ENCODE measurements at places on chromosomes 11 and 22.

DNA sequence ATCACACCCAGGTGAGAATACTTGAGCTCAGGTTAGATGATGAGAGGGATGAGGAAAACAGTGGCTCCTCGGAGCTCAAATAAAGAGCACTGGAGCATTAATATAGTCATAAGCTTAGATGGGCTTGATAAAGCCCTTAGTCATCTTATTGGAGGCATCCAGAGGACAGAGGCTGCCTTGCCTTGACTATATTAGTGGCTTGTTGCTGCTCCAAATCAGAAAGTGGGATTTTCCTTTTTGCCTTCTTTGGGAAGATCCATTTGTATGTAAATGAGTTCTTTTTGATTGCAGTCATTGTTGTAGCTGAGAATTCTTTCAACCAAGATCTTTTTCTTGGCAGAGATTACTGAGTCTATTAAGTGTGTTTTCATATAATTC lies 18.9 kb downstream of the ADM start:
- no peak for DNase-seq

DNA sequence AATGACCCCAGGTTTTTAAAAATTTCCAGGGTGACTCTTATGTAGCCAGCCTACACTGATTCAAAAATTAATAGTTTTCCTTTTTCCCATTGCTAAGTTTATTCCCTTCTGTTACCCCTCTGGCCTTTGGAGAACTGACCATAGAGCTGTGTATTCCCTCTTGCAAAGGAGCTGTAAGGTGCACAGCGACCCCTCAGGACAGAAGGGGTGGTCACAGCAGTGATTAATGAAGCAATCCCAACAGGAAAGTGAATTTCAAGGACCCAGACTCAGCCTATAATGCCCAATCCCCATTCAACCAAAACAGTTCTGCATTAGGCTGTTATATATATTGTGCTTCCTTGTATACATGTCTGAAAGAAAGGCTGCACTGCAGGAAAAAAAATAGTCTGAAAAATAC lies 147.1 kb downstream of the WT1 start:
- no peak for DNase-seq

DNA sequence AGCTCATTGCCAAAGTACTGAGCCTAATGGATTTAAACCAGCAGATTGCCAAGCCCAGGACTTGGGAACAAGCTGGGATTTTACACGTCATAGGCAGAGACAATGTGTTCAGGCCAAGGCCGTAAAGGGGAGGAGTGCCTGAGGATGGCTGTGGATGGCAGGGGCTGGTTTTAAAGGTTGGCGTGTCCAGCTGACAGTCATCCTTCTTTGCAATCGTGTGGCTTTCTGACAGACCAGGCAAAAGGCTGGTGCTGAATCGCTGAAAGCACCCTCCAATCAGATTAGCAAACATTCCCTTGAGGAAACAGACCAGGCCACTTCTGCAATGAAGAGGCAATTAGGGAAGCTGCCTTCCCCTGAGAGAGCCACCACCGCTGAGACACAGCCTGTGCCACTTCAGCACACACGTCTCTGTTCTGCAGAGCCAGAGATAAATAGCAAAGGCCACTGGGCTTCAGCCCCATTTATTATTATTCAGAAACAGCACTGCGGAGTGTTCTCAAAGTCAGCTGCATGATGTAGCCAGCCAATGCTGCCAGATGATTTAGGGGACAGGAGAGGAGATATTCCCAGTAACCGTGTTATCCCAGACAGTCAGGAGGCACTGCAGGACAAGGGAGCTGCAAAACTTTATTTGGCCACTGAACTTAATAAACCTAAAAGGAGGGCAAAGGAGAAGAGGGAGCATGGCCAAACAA lies 54.2 kb upstream of the CSNK2A3 start:
- no peak for DNase-seq

- DNase-seq, result no peak
Observed at GRCh38 chr11:17169876-17170275, 37.9 kb downstream of the PIK3C2A start.

DNA sequence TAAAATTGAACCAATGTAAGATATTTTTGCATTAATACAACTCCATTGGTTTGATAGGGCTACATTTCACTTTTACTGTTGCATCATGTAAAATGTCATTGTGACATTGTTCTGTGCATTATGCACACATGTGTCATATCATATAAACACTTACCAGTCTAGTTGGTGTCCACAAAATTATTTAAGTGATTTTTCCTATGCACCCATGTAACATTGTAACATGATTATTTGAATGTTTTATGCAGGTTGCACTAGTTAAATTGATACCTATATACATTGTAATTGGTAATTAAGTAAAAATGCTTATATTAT lies 9.6 kb upstream of the BIRC3 start:
- DNase-seq, result no peak

GRCh38 chr22:37803195-37803638 lies 4.5 kb upstream of the GCAT start:
- no peak for DNase-seq

- DNase-seq, result no peak
Observed at GRCh38 chr11:32081901-32082300, 9.0 kb upstream of the RCN1 start.

- DNase-seq, result no peak
Observed at GRCh38 chr22:30411780-30412179, 13.8 kb upstream of the MTFP1 start.

- no peak for DNase-seq
Observed at GRCh38 chr22:25383278-25383820, 163.9 kb downstream of the CRYBB2 start.

- DNase-seq, result peak; percentile 80
Observed at GRCh38 chr11:74702383-74703007, 28.7 kb downstream of the CHRDL2 start.

GRCh38 chr22:25839755-25840154 lies 97.8 kb downstream of the MYO18B start:
- DNase-seq, result no peak

GRCh38 chr11:57213342-57214097 lies 23.5 kb downstream of the APLNR start:
- peak; percentile 34 for DNase-seq

DNA sequence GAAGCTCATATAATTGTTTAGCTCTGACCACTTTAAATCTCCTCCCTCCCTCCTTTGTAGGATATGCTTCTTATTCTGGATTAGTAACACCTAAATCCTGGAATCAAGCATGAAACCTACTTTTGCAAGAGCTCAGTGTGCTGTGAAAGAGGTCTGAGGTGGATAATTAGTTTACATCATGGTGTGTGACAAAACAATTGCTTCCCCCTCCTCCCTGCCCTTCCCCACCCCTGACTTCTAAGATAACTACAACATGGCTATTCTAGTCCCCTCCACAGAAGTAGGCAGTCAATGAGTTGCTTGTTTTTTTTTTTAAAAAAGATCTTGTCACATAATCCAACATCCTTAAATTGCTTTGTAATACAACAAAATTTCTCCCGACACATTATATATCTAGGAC lies 314.0 kb downstream of the CADM1 start:
- no peak for DNase-seq

DNA sequence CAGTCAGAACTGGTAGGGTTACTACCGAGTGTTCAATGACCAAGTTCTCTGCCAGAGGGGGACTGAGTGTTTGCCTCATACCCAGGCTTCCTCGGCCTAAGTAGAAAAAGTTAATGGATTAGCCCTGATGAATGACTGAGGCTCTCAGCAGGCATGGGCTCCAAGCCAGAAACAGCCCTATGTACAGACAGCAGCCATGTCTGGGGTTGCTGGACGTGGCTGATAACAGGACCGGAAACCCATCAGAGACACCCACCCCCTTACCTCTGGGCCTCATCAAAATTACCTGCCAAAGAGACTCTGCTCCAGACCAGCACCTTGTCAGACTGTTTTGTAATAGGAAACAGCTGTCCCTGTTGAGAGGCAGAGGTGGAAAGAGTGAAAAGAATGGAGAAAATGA lies 351.4 kb downstream of the ETS1 start:
- no peak for DNase-seq

DNA sequence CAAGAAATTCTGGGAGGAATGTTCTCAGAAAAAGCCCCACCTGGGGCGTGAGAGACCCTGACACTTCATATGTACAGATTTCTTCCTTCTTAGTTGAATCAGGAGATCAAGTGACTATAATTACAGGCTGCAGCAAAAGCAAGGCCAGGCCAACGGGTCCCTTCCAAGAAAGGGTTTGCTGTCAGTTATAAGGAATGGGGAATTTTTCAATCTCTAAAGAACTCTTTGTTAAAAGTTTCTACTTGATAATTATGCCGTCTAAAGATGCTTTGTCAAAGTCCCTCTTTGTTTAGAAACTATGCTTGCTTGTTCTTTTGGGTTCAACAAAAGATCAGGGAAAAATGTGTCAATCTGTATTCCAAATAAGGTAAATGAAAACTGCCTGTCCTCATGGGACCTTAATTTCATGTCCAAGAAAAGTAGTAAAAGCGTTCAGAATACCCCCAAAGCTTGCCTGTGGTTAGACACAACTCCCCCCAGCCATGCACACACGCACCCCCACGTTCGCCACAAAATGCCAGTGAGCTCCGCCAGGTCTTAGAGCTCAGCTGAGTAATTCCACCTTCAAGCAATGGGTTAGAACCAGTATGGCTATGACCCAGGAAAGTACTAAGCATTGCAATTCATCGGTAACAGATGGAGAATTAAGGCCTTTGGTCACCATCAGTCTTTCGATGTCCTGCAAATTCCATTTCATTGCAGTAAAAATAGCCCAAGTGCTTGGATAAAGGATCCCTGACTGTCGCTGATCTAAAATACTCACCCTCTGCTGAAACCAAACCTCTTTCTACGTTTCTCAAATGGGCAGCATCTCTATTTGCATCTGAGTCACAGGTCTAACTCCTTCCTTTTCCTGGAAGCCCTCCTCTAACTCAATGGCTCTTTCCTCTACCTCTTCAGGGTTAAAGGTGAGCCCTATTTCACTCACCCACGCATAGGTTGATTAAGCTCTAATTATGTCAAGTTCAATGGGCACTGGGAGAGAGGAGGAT lies 419.2 kb upstream of the SYN3 start:
- DNase-seq, result peak; percentile 78

DNA sequence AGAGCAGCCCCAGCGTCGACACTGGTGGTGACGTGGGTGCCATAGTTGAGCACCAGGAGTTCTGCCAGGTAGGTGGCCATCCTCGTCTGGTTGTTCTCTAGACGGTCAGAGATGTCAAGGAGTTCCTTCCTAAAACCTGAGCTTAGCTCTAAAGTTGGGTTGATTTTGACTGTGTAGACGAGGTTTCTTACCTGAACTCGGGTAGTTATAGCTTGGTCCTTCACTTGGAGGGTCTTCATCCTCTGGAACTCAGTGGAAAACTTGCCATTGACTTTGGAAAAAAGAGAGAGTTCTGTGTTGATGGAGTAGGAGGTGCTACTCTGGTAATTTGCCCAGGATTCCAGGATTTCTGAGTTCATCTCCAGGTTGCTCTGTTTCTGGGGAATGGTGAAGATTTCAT lies 505 bp downstream of the MPEG1 start:
- DNase-seq, result no peak

DNA sequence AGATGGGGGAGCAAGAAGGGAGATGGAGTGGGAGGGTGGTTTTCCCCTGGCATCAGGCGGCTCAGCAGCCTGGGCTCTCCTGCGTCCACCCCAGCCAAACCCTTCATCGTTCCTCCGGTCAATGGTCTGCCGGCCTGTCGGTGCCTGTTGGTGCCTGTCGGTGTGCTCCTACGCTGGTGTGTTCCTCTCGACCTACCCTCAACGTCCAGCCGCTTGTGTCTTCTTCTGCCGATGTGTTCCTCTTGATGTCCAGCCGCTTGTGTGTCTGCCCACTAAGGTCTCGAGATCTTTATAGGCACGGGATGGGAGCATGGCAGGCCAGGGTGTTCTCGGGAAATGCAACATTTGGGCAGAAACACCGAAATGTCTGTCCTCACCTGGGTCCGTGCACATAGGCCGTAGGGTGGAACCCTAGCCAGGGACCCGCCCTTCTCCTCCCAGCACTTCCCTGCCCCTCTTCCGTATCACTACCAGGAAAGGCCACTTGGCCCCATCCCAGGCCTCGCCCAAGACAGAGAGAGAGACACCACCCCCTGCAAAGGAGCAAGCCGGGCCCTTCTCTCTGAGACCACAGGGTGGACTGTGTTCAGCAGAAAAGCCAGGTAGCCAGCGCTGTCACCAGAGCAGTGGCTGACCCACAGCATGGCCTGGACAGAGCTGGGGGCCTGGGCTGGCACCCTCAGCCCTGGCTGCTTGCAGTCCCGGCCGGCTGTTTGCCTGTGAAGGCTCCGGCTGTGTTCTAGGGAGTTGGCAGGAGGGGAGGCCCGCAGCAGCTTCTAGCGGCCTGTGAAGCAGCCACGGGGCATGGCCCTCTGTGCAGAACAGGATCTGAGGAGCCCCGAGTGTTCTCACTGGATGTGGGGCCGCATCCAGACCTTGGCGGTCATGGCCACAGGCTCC lies 61.6 kb upstream of the KCNQ1OT1 start:
- no peak for DNase-seq

DNA sequence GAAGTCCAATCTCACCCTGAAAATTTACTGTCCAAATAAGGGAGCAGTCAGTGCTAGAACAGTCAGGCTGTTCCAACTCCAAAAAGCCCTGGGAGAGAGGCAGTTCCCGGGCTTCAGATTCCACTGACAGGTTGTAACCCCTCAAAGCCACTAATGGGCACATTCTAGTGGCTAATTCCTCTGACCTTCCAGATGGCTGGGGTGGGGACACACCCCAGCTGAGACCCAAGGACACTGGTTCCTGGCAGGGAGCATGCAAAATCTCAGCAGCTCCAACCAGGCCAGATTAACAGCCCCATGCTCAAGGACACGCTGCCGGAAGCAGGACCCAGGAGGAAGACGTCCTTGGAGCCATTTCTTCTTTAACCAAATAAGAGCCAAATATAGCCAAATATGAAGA lies 92.7 kb downstream of the RPL27A start:
- DNase-seq, result no peak

DNA sequence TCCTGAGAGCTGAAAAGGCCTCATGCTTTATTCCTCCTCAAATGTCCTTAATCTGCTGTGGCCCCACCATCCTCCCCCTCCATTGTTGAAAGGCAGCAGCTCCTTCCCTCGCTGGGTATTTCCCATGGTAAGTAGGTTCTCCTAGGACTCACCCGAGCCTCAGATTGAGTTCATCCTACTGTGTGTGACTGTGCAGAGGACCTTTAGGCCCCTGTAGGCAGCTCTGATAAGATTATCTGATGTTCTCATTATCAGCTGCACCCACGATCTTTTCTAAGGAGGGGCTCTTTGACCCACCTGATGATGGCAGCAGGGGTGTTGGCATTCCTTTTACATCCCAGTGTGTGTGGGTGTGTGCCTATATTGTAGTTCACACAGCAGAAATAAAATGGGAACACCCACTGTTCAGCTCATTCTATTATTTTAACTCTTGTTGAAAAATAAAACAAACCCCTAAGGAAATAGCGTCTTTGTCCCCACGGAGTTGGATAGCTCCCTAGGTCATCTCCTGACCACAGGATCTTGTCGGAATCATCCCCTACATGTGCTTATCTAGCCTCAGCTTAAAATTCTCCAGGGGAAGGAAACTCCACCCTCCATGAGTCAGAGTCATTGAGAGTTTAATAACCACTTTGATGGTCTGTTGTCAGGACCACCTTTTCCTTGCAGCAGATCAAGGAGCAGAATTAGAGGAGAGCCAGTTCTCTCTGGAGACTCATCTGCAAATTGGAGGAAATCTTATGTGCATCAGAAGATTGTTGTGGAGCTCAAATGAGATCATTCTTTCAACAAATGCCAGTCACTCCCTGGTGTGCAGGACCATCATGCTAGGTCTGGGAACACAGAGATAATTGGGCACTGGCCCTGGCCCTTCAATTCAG lies 19.3 kb downstream of the ENDOD1 start:
- peak; percentile 64 for DNase-seq

- no peak for DNase-seq
Observed at GRCh38 chr11:58446294-58446693, 4.3 kb upstream of the OR5B12 start.

GRCh38 chr11:30956751-30957150 lies 370.6 kb upstream of the MPPED2 start:
- no peak for DNase-seq
